Thymus (tissue), 14 donors: ENCODE measurements at places on chromosomes 11 and 22.

- no peak for DNase-seq
Observed at GRCh38 chr11:12784445-12784844, 110.2 kb downstream of the TEAD1 start.

- no peak for DNase-seq
Observed at GRCh38 chr22:44698531-44699421, 3.2 kb upstream of the PRR5 start.

- no peak for DNase-seq
Observed at GRCh38 chr11:94449029-94449428, 44.6 kb downstream of the MRE11 start.

- no peak for DNase-seq
Observed at GRCh38 chr11:56846631-56847576, 98.4 kb upstream of the OR9G4 start.

DNA sequence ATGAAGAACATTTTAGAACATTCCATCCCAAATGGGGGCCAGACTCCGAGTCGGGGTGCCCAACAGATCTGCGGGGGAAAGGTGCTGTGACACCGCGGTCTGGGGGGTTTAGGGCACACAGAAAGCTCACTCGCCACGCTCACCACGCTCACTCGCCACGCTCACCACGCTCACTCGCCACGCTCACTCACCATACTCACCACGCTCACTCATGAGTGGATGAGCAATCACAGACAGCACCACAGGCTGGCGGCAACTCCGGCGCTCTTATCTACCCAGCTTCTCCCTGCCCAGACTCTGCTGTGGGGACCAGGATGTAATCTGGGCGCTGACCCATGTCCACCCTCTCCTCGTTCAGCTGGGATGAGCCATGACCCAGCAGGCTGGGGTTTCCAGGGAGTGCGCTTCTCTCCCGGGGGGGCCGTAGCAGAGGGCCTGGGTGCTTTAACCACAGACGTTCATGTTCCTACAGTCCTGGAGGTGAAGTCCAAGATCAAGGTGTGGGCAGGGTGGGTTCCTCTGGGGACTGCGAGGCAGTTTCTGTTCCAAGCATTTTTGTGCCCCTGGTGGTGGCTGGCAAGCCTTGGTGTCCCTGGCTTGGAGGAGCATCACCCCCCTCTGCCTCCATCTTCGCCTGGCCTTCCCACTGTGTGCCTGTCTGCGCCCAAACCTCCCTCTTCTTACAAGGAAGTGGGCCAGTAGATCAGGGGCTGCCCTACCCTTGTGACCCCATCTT lies 141.2 kb downstream of the CTTN start:
- DNase-seq = no peak
